ENCODE measurements at places on chromosomes 1 and 21.

GRCh38 chr1:65319141-65319540 is 9.8 kb downstream of the DNAJC6 start:
- DNase-seq = no peak

DNA sequence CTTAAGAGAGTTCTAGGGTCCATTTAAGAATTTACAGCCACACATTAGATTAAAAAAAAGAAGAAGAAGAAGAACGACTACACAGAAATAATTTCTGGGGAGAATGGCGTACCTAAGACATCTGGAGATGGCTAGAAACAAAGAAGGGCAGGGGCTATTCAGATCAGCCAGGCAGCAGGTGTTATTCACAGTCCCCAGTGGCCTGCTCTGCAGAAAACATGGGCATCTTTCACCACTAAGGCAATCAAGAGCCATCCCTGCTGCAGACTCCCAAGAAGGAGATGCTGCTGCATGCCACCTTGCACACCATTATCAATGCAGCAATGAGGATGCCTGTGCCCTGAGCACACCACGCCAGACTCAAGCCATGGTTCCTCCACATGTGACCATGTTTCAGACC is 7.9 kb upstream of the FCRL2 start:
- no peak for DNase-seq

DNA sequence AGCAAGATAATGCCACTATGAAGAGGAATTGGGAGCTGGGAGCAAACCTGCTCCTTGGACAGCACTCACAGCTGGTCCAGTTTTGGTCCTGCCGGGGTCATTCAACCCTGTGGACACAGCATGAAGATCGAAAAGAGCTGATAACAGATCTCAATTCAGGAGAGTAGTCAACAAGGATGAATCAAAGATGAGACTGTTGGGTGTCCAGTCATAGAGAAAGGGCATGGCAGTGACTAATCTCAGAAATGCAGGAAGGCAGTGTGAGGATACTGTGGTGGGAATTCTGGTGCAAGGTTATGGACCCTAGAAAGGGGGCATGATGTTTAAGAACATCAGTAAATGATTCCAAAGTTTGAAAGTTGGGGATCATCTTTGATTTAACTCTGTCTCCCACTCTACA is 261.4 kb upstream of the ZP4 start:
- DNase-seq = no peak

- no peak for DNase-seq
Observed at GRCh38 chr1:244914761-244915160, 50.4 kb upstream of the HNRNPU start.

DNA sequence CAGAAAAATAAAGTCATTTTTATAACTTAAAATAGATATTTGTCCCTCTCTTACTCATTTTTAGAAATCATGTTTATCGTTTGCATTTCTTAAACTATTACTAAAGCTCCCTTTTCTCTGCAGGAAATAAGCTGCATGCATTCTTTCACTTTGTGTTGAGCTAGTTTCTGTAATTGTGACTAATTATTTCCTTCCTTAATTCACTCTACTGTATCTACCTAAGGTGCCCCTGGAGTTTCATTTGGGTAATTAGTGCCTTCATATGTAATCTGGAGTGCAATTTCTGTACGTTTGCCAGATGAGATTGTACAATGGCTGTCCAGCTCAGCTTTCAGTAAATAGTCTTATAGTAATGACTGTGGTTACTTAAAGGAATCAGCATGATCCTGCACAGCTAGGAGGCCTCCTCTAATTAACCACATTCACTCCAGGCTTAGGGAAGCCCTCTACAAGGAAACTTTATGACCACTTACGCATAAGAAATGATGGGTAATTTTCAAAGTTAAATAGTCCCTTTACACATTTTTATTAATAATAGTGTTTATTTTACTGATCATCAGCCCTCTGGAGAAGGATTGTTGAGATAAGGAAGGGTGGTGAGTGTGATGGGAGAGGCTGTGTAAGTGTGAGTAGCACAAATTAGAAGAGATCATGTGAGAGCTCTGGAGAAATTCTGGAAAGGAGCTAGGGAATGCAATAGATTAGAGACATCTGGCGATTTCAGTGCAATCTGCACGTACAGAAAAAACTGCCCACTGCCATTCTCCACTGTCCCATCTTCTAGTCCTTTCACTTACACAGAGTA is 86.8 kb downstream of the LRRC8C start:
- DNase-seq = no peak

GRCh38 chr1:183272390-183272848 is 86.4 kb downstream of the LAMC2 start:
- DNase-seq = peak; percentile 21

- DNase-seq = no peak
Observed at GRCh38 chr1:78437396-78437795, 53.4 kb upstream of the PTGFR start.

GRCh38 chr1:43817304-43817939 is 110.1 kb downstream of the ST3GAL3 start:
- DNase-seq = no peak

- no peak for DNase-seq
Observed at GRCh38 chr1:67688526-67689219, 3.7 kb downstream of the GADD45A start.

GRCh38 chr1:199279872-199280645 is 641.2 kb downstream of the PTPRC start:
- DNase-seq = no peak

- DNase-seq = no peak
Observed at GRCh38 chr21:31543191-31543590, 116.3 kb upstream of the SOD1 start.

GRCh38 chr1:160309571-160309970 is 24.6 kb upstream of the PEX19 start:
- no peak for DNase-seq

DNA sequence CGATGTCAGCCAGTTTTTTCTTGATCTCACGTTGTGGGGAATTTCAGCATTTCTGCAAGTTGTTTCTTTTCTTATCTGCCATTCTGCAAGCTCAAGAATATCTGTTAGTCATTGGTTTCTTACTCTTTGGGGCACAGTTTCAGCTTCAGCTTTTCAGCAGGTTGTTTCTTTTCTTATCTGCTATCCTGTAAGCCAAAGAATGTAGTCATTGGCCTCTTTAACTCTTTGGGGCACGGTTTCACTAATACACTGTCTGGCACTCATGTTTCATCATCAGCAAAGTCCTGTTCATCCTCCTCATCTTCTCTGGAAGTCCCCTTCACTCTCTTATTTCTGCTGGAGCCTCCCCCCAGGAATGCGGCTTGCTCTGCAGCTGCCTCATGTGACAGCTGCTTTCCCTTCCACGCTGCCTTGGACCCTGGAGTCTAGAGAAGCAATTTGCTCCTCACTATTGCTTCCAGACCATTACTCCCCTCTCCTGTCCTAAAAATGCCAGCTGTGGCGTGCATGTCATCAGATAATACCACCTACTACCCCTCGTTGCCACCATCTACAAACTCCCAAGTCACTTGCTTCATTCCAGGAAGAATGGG is 67.0 kb upstream of the CACNA1E start:
- DNase-seq = no peak

- DNase-seq = no peak
Observed at GRCh38 chr1:10252508-10252907, 42.1 kb downstream of the KIF1B start.

- DNase-seq = no peak
Observed at GRCh38 chr1:192225266-192225665, 67.0 kb downstream of the RGS18 start.

DNA sequence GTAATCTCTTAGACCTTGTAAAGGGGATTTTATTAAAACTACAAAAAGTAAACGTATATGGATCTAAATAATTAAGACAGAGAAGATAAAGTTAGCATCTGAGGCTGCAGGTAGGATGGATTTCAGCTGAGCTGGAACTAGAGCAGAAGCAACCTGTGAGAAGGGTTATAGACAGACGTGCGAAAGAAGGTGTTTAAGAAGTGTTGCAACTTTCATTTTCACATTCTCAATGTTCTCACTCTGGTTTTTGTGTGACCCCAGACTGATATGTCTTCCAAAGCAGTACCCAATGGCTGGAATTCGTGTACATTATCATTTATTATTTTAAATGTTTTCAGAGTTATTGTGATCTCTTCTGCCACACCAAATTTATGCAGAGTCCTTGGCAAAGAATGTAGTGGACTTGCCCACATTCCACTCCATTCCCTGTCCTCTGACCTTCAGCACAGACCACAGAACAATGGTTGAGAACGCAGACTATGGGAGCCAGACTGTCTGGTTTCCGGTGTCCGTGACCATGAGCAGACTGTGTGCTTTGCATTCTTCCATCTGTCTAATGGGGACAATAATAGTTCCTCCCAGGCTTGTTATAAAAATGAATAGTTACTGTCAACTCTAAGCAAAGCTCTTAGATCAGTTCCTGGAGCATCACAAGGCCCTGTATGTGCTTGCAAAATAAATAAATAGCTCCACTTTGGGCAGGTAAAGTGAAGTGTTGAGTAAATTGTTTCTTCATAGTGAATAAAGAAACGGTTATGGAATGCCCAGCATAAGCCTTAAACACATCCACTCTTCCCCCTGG is 140.6 kb upstream of the SAMSN1 start:
- DNase-seq = no peak

- no peak for DNase-seq
Observed at GRCh38 chr1:21311016-21311415, 20.8 kb upstream of the ECE1 start.

GRCh38 chr1:114901814-114902213 is 47.2 kb downstream of the SYCP1 start:
- DNase-seq = no peak

- DNase-seq = no peak
Observed at GRCh38 chr21:35399706-35400105, 350.6 kb upstream of the RUNX1 start.

DNA sequence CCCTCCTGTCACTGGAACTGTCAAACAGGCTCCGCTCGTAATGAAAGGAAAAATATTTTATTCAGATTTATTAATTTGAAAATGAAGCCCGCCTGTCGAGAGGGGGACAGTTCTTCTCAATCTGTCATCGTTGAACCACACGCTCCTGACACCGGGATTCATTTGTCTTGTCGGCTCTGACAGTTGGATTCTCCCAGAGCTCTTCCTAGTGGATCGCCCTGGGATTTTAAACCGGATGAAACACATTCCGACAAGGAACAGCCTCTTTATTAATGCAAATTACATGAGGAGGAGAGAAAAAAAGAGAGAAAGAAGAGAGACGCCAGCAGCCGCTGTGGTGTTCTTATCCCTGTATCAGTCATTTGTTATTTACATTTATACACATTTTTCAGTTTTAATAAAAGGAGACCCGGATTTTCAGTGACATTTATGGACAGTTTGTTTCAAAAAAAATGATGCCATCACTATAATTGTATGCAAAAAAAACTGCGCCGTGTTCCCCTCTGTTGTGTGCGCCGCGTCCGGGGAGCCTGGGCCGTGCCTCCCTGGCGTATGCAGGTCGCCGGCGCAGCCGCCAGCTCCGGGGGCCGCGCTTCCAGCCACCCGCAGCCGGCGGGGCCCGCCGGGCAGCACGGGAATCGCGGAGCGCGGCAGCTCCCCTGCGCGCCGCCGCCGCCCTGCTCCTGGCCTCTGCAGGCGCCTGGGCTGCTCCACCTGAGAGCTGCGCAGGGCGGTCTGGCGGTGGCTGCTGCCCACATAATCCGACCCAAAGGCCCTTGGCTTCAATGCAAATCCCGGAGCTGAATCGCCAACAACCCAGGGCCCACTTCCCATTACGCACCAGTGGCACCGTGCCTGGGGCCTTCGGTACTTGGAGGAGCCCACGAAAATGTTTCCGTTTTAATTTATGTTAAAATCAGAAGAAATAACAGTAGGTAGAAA is 237.9 kb upstream of the PBX1 start:
- DNase-seq = peak; percentile 2

GRCh38 chr1:93669369-93669768 is 12.3 kb downstream of the BCAR3 start:
- no peak for DNase-seq

- DNase-seq = peak; percentile 93
Observed at GRCh38 chr1:115330480-115331013, 7.5 kb downstream of the NGF start.

DNA sequence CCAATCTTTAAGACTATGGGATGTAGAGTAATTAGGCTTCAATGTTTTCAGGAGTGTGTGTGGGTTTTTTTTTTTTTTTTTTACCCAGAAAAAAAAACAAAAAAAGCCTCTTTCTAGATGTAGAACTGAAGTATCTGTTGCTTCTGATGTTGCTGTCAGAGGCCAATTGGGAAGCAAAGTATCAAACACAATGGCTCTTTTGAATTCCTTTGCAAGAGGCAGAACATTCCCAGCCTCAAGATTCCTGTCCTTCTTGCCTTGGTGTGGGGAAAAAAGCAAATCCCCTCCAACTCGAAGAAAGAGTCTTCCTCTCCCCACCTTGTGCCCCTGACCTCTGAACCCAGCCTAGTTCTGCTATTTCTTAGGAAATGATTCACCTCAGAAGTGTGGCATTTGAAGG is 55.4 kb upstream of the LMO4 start:
- no peak for DNase-seq

DNA sequence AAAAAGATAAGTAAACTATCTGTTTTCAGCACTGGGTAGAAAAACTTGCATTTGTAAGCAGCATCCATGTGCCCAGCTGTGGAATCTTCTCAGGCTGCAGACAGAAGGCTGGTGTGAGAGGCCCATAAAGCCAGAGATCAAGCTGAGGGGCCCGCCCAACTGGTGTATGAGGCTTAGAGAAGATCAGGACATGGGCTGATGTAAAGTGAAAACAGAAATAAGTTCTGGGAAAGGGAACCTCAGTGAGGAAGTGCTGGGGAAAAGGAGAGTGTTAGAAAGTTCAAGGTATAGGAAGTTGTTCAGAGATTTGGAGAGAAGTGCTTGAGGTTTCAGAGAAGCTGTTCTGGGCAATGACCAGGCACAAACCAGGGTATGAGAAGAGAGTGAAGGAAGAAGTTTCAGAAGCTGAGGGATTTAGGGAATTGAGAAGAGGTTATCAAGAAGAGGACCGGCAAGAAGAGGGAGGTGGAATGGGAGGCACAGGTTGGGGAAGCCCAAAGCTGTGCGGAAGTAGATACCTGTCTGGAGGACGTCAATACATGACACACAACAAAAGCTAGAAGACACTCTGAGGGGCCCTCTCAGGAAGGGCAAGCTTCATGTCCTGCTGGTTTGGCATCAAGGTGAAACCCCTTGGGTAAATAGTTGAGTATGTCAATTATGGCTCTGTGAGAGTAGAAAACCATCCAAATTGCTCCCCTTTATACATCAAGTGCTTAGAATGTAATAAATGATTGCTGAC is 2.7 kb upstream of the CD5L start:
- no peak for DNase-seq

DNA sequence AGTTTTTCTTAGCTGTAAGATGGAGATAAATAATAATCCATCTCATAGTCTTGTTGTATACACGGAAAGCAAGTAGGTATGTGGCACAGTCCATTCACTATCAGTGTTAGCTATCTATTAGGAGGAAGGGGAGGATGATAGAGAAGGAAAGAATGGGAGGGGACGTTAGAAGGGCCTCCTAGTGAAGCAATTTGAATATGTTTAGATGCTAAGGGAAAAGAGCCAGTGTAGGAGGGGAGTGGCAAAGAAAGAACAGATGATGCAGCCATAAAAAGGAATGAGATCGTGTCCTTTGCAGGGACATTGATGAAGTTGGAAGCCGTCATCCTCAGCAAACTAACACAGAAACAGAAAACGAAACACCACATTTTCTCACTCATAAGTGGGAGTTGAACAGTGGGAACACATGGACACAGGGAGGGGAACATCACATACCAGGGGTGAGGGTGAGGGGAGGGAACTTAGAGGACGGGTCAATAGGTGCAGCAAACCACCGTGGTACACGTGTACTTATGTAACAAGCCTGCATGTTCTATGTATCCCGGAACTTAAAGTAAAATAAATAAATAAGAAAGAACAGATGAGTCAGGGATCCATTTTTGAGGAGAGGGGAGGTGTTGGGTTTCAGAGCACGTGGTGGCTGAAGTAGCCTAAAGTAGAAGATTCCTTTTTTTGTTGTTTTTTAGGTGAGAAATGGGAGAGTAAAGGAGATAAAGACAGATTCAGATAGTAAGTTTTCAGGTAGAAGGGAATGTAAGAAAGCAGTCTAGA is 124.1 kb downstream of the POU2F1 start:
- no peak for DNase-seq

Data from fibroblast of the conjunctiva (primary cell).